ENCODE measurements at places on chromosomes 4 and X.

DNA sequence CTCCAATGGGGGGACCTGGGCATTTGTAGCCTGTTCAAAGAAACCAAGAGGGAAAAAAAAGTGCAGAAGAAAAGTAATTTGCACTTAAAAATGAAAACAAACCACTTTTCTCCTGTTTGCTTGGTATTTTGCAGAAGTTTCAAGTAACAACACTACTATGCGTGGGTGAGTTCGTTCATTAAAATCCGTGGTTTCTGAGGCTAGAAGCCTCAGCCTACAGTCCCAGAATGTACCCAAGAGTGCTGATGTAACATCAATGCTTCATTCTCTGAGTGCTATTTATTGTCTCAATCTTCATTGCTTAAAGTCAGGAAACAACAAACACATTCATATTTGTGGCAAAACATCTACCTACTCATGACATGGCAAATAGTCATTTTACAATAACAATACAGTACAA is 29.2 kb downstream of the LGI2 start:
- no peak for DNase-seq

DNA sequence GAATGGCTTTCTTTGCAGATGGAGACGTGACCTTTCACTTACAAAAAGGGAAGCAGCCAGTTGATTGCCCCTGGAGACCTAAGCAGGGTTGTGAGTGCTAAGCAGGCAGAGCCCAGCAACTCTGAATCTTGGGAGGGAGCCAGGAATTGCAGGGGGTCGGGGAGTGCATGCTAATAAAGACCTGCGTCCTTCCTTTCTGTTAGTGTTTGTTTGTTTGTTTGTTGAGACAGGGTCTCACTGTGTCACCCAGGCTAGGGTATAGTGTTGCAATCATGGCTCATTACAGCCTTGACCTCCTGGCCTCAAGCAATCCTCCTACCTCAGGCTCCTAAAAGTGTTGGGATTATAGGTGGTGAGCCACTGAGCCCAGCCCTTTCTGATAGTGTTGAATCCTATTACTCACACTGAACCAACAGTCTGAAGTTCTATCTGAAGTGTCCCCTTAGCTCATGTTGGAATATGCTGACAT is 137.4 kb downstream of the CEP135 start:
- DNase-seq: no peak

GRCh38 chr4:77703666-77704065 is 98.0 kb downstream of the CXCL13 start:
- no peak for DNase-seq

GRCh38 chrX:54171527-54172250 is 11.4 kb downstream of the FAM120C start:
- DNase-seq: no peak

GRCh38 chr4:67685532-67685859 is 15.5 kb downstream of the UBA6 start:
- no peak for DNase-seq

DNA sequence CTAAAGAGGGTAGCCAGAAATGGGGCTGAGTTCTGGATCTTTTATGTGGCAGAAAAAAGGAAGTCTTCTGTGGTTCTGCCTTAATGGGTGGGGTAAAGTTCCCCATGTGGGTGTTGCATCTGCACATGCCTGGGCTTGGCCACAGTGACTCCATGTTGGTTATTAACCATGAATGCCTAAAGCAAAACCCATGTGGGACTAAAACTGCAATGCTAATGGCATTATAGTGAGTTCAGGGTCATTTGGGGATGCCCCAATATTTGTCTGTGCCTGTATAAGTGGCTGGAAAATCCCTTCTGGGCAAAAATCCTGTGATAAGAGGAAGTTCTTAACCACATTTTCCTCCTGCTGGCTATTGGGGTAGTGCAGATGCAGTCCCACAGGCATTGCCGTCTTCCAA is 857.4 kb downstream of the FAT4 start:
- DNase-seq: no peak

DNA sequence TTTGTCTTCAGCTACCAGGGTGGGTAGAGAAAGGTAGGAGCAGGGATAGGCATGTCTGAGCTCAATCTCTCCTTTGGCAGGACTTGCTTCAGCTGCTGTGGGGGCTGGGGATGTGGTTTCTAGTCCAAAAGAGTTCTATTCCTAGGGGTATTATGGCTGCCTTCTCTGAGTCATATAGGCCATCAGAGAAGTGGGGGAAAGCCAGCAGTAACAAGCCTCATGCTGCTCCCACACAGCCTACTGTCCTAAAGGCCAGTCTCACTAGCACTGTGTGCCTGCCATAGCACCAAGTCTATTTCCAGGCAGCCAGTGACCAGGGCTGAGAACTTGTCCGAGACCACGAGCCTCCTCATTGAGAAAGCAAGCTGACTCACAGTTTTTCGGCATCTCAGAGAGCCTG is 270.6 kb downstream of the DCAF12L2 start:
- no peak for DNase-seq

GRCh38 chrX:155027509-155028066 is 944 bp downstream of the FUNDC2 start:
- DNase-seq: no peak

- DNase-seq: no peak
Measured at GRCh38 chr4:57147335-57148060, 37.3 kb upstream of the IGFBP7 start.

DNA sequence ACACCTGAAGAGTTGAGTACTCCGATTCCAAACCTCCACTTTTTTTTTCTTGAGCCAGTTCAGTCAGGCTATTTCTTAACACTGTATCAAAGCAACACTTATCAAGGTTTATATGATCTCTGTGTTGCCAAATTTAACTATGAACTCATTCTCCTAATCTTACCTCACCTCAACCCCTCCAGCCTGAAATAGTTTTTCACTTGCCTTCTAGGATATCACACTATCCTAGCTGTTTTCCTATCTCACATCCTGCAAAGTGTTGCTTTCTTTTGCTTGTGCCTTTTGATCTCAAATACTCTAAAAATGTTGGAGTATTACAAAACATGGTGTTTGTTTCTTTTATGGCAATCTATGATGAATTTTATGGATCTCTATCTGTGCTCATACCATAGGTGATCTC is 415.0 kb downstream of the CFAP47 start:
- no peak for DNase-seq

GRCh38 chr4:168955674-168956073 is 54.4 kb downstream of the CBR4 start:
- no peak for DNase-seq

- no peak for DNase-seq
Measured at GRCh38 chr4:6956087-6956433, 46.4 kb downstream of the TBC1D14 start.

DNA sequence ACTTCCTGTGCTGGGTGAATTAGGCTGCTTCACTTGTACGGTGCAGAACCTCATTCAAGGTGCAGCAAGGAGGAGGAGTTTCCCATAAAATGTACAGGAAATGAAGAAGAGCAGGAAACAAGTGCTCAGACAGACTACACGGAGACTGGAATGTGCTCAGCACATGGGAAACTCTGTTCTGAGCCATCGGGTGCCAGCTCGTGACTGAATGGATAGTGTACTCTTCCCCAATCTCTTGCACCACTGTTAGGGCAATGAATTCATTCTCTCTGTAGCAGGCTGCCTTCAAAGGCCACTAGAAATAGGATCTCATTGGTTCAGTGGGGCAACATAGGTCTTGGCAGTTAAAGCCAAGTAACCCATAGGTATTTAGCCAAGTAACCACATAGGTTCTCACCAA is 200.0 kb upstream of the LDB2 start:
- DNase-seq: no peak

- no peak for DNase-seq
Measured at GRCh38 chr4:20626326-20627005, 73.8 kb upstream of the PACRGL start.

DNA sequence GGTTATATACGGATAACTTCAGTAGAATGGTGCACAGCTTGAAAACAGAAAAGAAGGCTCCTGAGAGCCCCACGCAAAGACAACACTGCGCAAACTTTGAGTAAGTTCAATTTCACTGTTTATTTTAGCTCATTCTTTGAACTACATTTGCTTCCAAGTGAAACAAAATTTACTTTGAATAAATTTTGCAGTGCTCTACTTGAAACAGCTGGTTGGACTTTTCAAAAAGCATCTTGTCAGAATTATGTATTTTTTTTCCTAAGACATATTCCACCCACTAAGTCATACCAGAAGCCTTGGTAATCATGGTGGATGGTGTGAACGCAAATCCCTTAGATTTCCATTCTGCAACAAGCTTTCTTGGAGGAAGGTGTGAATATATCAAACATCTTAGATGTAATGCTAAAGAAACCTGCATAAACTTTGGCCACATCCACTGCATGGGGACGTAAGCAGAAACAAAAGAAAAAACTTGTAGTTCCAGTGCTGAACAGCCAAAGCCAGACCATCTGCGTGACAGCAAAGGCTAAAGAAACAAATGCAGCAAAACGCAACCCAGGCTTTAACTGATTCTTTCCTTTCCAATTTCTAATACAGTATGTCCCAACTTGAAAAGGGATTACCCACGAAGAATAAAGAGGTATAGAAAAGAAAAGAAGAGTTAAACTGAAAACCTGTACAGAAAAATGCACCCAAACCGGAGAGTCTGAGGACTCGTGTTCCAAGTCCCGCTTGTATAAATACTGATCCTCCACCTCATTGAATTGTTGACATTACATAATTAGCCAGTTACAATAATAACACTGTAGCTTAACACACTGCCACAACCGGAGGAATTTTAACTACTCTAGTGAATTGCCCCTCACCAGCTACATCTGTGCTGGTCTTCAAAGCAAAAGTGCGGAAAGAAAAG is 90.9 kb downstream of the SH3RF1 start:
- DNase-seq: no peak

- no peak for DNase-seq
Measured at GRCh38 chr4:10077483-10078335, 38.9 kb downstream of the WDR1 start.

DNA sequence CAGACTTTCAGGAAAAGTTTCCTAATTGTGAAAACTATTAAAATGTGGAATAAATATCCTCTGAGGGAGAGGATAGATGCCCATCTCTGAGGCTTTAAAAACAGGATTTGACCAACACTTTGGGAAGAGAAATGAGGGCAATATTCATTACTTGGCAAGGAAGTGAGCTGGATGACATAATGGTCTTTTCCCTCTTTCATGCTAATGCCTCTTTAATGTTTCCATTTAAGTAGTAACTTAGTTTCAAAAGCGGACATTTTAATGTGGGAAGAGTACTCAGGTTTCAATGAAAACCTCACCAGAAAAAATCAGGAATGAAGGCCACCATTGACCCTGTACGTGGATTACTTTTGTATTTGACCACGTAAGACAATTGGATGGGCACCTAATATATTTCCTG is 503.3 kb downstream of the ANKRD50 start:
- DNase-seq: no peak

- no peak for DNase-seq
Measured at GRCh38 chrX:78653118-78653822, 5.9 kb downstream of the RTL3 start.

GRCh38 chr4:13902146-13902545 is 274.6 kb upstream of the BOD1L1 start:
- no peak for DNase-seq

- peak; percentile 12 for DNase-seq
Measured at GRCh38 chr4:157076578-157076947, 613 bp downstream of the GLRB start.

- no peak for DNase-seq
Measured at GRCh38 chr4:76874176-76874575, 23.8 kb downstream of the SOWAHB start.

DNA sequence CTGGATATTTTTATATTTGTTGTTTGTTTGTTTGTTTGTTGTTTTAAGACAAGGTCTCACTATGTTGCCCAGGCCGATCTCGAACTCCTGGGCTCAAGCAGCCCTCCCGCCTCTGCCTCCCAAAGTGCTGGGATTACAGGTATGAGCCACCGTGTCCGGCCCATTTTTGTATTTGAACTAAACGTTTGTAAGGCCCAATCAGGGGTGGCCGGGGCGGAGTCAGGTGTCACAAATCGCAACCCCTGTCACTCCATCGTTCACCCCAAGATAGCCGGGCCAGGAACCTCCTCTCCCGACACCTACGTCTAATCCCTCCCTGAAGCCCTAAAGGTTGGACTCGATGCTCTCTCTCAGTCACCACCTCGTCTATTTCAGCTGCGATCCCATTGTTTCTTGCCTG is 722 bp upstream of the EFHC2 start:
- no peak for DNase-seq

GRCh38 chr4:54541426-54542118 is 116.2 kb upstream of the KIT start:
- DNase-seq: no peak

GRCh38 chr4:147846318-147847155 is 114.6 kb downstream of the ARHGAP10 start:
- DNase-seq: no peak

- no peak for DNase-seq
Measured at GRCh38 chrX:1416327-1416784, 24.4 kb upstream of the SLC25A6 start.

DNA sequence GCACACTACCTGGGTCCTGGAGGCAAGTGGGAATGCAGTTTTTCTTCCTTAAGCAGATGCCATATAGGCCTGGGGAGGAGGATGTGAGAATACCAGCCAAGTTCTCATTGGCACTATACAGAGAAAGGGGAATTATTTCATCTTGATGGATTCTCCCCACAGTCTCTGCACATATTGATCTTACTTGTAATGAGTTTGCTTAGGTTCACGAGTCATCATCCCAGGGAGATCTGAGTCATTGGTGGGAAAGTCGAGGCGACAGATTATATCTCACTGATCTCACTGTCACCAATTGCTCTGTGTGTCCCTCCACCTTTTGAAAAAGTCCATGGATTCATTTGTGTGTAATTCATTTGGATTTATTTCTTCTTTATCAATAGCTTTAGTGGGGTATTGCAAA is 156.8 kb downstream of the AR start:
- DNase-seq: no peak

DNA sequence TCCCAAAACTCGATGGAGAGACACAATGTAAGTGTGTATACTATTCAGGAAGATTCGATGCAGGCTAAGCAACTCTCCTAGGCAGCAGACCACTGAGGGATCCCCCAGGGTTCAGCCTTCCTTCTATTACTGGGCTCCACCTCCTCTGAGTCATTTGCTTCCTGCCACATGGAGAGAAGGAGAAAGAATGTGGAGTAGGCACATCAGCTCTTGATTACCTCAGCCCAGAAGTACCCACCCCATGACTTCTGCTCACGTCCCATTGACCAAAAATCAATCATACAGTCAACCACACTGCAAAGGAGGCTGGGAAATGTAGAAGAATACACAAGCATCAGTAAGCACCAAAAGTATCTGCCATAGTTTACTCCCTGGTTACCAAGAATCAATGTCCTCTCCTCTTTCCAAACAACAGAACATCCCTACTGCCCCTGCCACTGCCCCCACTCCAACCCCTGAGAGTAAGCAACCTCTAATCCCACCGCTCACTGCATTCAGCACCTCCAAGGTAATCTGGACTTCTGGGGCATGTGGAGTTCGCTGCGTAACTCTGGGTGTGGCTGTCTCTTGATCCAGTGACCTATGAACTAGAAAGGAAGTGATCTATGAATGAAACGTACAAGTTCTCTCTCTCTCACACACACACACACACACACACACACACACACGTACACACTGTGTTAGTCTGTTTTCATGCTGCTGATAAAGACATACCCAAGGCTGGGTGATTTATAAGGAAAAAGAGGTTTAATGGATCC is 91.2 kb upstream of the C1QTNF7 start:
- no peak for DNase-seq

Measured in progenitor cell of endocrine pancreas (in vitro differentiated cells).